NCI-H446 treated with DMSO at 0.1 percent for 48 hours (cell line): ENCODE measurements at places on chromosomes 12 and 14.

DNA sequence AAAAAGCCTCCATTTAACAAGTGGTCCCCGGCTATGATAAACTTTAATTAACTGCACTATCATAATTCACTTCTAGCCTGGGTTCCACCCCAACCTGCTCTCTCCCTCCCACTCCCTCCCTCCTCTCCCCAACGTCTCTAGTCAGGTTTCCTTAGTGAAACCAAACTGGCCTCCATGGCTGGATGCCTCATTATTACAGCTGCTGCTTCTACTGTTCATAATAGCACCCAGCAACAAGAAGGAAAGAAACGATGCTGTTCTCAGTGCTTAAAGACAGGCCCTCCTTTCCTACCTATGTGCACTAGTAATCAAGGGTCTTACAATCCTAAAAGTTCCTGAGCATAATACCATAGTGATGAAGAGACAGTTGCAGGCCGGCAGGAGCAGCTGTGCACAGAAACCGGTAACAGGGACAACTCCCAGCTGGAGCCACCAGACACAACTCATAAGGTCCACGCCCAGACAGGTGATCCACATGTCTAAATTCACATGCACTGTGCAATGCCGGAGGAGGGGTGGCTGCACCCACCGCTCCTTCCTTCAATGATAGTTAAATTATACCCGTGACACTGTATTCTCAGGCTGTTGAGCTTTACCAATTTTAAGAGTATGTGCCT is 6.2 kb downstream of the IRF2BPL start:
- DNase-seq = no peak

DNA sequence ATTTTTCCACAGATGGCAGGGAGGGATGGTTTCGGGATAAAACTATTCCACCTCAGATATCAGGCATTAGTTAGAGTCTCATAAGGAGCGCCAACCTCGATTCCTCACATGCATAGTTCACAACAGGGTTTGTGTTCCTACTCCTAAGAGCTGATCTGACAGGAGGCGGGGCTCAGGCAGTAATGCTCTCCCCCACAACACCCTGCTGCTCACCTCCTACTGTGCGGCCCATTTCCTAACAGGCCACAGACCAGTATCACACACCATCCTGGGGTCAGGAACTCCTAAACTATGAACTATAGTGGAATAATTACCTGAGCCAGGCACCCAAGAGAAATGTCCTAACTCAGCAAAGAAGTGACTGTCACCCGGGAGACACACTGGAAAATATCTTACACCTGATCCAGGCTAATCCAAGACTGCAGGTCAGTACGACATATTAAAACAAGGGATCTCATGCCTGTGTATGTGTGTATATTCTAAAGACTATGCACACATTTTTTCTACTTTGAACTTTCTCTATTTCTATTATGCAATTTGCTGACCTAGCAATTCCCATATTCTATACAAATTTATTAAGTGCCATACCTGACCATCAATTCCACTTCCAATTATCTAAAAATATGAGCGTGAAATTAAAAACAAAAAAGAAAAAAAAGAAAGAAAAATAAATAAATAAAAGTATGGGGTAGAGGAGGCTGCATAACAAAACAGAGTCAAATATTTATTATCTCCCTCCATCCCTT is 4.7 kb downstream of the NAA25 start:
- no peak for DNase-seq

- DNase-seq = peak; percentile 19
Observed at GRCh38 chr12:55830601-55831446, 1.4 kb upstream of the DNAJC14 start.

GRCh38 chr14:55356913-55357312 is 54.7 kb downstream of the ATG14 start:
- no peak for DNase-seq

- peak; percentile 84 for DNase-seq
Observed at GRCh38 chr14:60980811-60981632, at the start of the genes SLC38A6 and TRMT5. TSS of gene SLC38A6 (plus strand) at chr14:60981245. CDS start at chr14:60981278, 33 bp downstream. TSS of gene TRMT5 (minus strand) at chr14:60981079. CDS start at chr14:60980973, 106 bp downstream.

GRCh38 chr12:131264635-131265034 is 310.9 kb downstream of the ADGRD1 start:
- no peak for DNase-seq

GRCh38 chr12:106924268-106924861 is 31.3 kb upstream of the TMEM263 start:
- no peak for DNase-seq

DNA sequence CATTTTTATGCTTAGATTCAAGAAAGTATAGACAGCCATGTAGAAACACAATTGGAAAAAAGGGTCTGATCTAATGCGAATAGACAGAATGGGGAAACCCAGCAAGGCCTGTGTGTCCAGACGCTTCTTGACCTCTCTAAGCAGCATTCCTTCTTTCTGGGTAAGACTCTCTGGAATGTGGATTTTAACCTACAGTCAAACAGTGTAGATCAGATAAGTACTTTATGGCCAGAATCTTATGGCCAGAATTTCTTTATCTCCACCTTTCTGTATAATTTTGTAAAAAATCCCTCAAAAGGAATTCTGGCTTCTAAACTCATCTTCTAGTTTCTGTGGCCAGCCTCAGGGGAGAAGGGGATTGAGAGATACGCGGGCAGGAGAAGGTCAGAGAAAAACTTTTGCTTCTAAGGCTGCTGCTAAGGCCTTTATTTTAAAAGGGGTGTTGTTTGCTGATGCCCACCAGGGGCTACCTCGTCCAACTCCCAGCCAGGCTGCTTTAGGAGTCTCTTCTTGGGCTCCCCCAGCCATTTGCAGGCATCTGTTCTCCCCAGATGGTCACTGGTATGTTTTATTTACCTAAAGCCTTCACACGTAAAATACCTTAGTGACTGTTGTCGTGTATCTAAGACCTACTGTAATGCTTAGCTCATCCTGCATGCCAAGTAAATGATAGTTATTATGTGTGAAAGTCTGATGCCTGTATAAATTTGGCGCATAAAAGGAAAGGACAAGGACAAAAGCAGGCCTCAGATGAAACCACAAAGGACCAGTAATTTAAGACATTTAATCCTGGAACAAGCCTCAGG is 68.4 kb downstream of the ANO6 start:
- DNase-seq = peak; percentile 53

GRCh38 chr12:25591144-25591543 is 38.1 kb upstream of the LMNTD1 start:
- no peak for DNase-seq

DNA sequence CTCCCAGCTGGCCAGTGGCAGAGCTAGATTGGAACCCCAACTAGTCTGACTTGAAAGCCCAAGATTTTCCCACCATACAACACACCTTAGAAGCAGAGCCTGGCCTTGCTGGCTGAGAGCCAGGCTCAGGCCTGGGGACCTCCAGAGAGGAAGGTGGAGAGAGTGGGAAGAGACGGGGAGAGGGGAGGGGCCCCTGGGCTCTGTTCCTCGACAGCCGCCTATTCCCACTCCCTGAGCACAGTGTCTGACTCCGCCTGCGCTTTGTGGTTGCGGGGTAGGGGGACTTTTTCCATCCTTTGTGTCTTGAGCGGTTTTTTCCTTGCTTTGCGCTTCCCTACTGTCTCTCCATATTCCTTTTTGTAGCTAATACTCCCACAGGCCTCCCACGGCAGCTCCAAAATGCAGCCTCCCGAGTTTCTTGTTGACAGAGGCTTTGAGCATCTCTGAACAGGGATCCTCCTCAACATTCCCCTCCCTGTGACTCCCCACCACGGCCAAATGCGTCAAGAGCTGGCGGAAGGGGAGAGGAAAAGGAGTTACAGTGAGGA is 4.0 kb upstream of the KCNH3 start:
- DNase-seq = no peak

- no peak for DNase-seq
Observed at GRCh38 chr12:104334581-104334980, 31.0 kb downstream of the EID3 start.

- no peak for DNase-seq
Observed at GRCh38 chr12:24797901-24798300, 151.0 kb downstream of the BCAT1 start.

GRCh38 chr14:61486930-61487495 is 165.6 kb downstream of the PRKCH start:
- no peak for DNase-seq

- DNase-seq = no peak
Observed at GRCh38 chr14:42855085-42855484, 1248.4 kb downstream of the LRFN5 start.

DNA sequence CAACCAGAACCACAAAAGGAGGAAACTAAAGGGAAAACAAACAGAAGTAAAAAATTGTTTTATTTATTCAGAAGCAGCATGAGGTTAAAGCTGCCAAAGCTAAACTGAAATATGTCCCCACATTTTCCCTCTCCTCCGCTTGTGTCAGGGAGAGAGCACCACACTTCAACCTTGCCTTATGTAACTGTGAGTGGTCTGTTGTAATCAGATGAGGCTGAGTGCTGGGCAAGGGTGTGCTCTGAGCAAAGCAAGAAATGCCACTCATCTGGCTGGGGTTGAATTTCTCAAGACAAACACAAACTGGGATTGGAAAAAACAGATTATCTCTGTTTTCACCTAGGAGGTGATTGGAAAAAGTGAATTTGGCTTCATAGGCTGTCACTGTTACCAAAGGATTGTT is 12.2 kb downstream of the CAPZA3 start:
- no peak for DNase-seq

DNA sequence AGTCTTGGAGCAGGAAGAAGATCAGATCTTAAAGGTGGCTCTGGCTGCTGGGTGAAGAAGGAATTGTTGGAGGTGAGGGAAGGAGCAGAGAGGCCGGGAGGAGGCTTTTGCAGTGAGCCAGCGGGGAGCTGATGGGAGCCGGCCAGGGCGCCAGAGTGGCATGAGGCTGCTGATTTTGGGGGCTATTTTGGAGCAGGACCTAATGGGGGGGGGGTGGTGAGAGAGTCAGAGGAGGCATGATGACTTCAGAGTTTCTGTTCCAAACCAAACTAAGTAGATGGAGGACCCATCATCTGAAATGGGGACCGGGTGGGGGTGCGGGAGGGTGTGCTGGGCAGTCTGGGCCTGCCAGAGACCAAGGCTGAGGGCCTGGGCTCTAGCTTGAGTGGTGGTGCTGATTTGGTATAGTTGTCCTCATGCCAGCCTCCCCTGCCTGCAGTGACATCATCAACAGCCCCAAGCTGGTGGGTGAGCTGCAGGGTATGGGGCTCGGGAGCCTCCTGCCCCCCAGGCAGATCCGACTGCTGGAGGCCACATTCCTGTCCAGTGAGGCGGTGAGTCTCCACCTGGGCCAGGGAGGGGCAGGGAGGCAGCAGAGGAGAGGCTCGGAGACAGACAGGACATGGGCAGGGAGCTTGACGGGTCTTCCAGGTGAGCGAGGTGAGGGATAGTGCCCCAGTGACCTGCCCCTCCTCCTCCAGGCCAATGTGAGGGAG is 6.2 kb downstream of the TNFAIP2 start:
- no peak for DNase-seq

DNA sequence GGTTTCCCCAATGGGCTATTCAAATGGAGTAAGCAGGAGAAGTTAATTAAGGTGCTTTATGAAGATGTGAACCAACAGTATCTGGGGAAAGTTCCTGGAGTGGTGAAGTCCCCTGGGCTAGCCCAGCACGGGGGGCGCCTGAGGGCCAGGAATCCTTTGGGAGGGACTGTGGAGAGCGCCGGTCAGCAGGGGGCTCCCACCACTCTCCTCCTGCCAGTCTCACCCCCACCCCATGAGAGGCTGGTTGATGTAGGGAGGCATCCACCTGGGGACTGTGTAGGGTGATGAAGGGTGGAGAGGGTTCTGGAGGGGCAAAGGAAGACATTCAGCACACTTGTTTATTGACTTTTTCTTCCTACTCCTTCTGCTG is 4.4 kb downstream of the CEBPE start:
- DNase-seq = no peak

DNA sequence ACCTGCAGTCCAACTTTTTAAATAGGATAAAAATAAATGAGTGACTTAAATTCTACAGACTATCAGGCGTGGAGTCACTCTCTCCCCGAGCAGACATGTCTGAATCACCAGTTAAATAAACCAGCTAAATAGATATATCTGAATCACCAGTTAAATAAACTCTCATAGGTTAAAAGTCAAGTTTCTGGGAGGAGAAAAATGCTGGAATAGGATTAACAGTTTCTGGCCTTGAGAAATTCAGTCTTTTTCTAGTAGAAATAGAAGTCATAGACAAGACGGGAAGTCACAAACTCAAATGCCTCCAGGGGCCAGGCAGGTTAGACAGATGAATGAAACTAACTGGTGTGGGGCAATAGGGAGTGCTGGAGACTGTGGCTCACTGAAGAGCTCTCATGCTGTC is 258.6 kb upstream of the TMEM132C start:
- DNase-seq = no peak
